Suppressor macrophage treated with lipopolysaccharide for 1 hour (primary cell): ENCODE measurements at places on chromosomes 5 and 9.

GRCh38 chr5:178246624-178247279 lies 14.2 kb upstream of the PHYKPL start:
- DNase-seq, result no peak

DNA sequence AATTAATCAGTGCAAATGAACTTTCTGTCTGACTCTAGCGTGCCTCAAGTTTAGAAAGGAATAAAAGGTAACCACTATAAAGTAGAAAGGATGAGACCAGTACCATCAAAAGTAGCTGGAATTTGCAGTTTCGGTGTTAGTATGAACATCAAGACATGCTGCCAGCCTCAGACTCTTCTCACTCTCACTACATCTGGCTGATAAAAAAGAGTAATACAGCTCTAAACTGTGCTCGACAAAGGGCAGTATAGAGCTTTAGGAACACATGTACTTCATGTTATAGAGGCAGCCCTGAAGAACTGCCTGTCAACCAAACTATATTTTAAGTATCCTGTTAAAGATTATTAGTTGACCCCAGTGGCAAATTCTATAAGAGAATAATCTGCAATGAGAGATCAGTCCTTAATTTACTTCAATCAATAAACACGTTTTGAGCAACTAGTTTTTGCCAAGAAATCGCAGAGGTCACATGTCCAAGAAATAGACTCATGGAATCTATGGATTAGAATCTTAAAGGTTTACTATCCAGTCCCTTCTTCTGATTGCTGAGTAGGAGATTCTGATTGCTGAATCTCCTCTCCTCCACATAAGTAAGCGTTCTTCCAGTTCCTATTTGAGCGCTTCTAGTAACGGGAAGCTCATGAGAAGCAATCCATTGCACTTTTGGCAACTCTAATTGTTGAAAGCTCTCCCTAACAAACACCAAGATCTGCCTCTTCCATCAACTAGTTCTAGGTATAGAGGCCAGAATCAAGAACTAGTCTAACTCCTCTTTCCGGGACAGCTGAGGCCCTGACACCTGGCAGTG lies 941 bp downstream of the XPA start:
- peak; percentile 56 for DNase-seq

GRCh38 chr9:24552526-24553182 lies 7.0 kb upstream of the IZUMO3 start:
- DNase-seq, result no peak

DNA sequence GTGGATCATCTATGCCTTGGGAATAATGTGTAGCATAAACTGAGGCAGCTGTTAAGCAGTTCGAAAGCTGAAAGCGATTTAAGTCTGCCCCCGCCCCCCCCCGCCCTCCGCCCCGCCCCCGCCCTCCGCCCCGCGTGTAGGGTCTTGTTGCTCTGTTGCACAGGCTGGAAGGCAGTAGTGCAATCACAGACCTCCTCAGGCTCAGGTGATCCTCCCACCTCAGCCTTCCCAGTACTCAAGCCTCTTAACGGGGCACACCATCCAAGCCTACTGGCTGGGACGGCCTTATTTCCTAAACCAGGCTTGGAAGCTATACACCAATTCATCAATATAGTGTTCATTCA lies 945 bp downstream of the ANKDD1B start:
- DNase-seq, result no peak

DNA sequence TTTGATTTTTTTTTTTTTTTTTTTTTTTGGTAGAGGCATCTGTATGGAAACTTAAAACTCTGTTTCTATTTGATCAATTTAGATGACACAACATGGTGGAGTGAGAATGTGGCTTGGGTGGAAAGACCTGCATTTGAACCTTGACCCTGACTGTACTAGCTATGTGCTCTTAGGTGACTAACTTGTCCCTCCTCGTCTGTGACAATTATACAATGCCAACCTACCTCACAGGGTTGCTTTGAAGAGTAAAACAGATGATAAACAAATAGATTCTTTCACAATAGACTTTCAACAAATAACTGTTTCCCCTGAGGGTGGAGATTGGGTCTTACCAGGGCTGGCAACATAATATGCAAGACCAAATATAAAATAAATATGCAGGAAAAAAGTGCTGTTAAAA lies 109.3 kb downstream of the CRB2 start:
- DNase-seq, result no peak

DNA sequence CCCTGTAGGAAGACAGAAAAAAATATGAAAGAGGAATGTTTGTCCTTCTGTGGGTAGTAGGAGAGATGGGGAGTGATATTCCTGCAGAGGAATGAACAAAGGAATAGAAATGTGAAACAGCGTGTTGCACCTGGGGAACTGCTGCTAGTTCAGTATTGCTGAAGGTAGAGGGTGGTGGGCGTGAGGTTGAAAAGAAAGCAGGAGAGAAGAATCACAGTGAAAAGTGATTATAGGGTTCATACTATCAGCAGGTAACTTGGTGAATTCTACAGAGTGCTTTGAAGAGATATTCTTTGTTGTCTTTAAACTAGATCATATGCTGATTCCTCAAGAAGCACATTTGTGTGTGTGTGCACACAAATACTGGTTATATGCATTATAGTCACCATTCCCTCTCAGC lies 95.6 kb downstream of the ADGRV1 start:
- no peak for DNase-seq

DNA sequence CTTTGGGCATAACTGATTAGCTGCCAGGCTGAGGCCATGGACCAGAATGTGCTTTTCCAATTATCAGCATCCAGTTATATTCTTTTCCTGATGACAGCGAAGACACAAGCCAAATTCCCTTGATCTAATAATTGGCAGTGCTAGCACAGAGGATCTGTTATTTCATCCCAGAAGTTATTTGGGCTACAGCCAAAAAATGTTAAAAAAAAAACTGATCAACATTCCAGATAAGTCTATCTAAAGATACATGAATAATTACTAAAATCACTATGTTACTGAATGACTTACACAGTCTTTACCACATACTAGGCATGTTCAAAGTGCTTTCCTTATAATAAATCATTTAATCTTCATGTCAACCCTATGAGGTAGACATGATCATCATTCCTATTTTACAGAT lies 13.5 kb upstream of the PDZD2 start:
- DNase-seq, result no peak

DNA sequence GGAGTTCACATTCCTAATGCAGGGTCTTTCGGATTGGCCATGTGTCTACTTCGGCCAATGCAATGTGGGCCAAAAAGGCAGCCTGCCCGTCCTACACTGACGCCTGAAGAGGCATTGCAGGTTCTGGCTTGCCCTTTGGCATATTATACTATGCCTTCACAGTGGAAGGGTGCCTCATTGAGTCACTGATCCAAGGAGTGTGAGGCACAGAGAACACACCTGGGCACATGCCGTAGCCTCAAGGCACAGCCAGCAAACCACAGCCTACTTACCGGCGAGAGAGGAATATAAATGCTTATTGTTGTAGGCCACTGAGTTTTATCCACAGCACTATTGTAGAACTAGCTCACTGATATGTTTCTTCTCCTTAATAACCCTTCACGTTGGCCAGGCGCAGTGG lies 409.6 kb downstream of the GADD45G start:
- DNase-seq, result no peak

GRCh38 chr5:95620870-95621838 lies 1.3 kb downstream of the GPR150 start:
- peak; percentile 59 for DNase-seq

DNA sequence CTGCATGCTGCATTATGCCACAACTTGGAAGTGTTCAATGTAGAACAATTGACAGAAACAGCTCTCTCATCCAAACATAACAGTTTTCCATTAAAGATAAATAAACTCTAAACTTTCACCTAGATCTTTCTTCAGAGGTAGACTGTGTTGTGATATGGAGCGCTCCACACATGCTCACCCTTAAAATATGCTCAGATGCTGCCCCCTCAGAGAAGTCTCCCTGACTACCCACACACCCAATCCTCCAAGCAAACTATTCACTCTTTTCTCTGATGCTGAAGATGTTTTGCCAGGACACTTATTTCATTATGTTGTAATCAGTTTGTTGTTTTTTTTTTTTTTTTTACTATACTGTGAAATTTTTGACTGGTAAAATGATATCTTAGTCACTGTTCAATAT lies 206.6 kb upstream of the RASA1 start:
- no peak for DNase-seq

DNA sequence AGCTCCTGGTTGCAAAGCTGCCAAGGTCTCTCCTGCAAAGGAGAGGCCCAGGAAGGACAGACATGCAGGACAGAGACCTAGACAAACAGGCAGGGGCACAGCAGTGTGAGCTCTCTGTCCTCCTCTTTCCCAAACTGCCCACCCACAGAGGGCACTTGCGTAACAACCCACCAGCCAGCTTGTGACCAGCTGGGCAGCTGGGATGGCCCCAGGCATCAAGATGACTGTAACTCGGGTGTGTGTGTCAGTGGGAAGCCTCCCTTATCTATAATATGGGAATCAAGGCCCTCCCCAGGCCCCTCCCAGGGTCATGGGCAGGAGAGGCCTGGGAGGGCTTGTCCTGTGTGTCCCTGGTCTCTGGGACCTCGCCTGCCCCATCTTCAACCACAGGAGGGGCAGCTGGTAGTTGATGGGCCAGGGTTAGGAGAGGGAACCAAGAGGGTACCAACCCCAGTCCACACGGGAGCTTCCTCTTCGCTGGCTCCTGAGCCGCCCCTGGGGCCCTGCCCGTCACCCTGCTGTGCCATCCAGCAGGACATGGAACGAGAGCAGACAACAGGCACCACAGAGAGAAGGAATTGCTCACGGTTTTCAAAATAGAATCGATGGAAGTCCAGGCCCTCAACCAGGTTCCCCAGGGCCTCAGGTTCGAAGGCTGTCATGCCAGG lies 37.9 kb downstream of the SLC6A7 start:
- peak; percentile 71 for DNase-seq

DNA sequence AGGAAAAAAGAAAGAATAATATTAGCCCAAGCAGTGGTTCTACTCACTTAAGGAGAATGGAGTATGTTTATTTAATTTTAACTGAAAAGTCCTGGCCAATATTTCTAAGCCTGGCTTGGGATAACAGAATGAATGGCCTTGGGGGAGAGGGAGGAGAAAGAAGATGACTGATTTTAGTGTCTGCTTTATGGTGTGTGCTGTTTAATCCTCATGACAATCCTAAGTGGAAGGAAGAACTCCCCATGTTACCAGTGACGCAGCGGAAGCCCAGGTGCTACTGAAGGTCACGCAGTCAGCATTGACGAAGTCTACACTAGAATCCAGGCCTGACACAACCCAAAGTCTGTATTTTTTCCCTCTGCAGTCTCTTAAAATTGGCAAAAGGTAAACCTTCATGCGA lies 50.5 kb downstream of the PALM2AKAP2 start:
- no peak for DNase-seq

DNA sequence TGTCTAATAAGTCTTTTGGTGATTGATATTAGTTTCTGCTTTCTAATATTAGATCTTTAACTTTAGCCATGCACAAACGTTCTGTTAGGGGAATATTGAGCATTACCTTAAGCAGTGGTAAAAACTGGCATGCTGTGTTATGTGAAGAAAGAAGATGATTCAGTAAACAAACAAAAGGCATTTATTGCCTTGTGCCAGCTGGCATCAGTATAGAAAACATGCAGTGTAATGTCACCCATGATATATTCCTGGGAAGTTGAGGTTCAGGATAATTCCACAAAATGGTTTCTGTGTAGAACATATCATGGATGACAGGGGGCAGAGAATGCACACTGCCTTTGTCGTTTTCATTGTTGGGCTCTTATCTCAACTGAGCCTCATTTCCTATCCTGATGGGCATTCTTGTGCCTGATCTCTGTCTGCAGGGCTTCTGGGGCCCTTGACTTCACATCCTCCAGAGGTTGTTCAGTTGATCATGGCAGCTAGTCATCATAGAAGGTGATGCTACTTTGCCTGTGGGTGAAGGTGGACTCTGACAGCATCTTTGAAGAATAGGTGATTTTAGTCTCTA lies 24.2 kb downstream of the LRRTM2 start:
- no peak for DNase-seq

DNA sequence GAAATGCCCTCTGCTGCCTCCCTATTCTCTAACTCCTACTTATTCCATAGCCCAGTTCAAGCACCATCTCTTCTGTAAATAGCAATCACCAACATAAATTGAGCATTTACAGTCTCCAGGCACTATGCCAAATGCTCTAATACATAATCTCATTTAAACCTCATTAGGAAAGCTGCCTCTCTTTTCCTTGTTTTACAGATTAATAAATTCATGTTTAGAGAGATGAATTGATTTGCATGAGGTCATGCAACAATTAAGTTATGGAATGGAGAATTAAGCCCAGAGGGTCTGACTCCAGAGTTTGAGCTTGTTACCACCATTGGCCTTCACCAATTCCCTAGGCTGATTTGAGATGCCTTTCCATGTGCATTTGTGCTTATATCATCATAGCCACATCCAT lies 23.4 kb upstream of the RFX3 start:
- no peak for DNase-seq

DNA sequence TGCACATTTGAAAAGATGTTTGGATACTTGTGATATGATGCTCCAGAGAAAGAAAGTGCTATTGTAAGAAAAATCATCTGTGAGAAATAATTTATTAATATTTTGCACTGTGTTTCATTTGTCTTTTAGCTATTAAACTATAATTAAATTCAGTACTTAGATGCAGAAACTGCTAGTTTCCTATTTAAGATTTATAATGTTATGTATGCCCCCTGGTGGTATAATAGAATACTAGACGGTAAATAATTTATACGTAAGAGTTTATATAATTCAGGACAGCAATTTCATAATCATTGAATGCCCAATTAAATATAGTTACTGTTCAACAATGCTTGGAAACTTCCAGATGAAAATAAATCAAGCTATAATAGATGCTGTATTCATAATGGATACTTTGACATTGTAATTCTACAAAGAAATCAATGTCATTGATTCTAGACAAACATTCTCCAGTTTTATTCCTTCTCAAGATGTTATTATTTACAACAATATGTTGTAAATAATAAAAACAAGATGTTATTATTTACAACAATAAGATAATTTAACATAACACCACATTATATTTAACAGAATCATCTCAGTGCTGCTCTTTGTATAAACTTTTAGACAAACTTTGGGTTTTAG lies 101.0 kb downstream of the TMEM232 start:
- DNase-seq, result peak; percentile 59

- peak; percentile 3 for DNase-seq
Observed at GRCh38 chr5:100595152-100595811, 60.1 kb downstream of the FAM174A start.

- DNase-seq, result no peak
Observed at GRCh38 chr9:113481176-113481787, 17.8 kb downstream of the RGS3 start.
